ENCODE measurements at places on chromosomes 7 and 10. TPM values are rescaled to one million over a fixed set of nuclear protein-coding genes. Genes with fewer than 3 reads are reported as not detected.

DNA sequence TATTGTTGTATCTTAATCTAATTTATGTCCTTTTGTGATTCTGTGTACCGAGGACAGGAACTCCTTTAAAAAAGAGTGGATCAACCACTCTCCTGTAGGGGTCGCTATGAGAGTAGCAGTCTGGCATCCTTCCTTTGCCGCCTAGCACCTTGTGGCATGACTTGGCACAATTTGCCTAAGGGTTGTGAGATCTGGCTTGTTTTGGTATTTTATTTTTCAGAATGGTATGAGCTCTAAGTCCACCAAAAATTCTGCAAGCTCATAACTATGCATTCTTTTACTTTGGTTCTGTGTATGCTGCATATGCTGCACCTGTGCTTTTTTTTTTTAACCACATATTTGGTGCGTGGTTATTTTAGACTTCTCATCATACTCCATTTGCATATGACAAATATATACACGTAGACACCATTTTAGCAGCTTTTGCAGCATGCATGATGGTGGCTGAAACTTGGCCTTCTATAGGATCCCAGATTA, 112.8 kb downstream of the CDK14 start:
- no peak for DNase-seq

DNA sequence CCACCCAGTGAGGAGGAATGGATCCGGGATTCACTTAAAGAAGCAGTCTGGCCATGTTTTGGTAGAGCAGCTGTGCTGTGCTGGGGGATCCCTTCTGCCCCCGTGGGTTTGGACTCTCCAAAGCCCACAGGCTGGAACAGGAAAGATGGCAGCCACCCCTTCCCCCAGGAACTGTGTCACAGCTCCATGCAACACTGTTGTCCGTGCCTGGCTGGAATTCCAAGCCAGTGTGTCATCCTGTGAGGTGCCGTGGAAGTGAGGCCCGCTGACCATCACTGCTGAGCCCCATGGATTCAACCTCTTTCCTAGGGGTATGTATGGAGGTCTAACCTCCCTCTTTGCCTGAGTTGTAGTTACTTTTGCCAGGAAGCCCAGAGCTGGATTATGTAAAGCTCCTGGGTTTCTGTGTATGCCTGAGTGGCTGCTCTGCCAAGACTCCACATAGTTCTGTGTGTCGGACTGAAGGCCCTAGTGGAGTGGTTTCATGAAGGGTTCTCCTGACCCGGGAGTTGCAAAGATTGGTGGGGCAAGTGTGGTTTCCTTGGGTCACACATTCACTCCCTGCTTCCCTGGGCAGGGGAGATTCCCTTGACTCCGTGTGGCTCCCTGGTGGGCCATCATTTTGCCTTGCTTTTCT, 35.1 kb upstream of the PCGF5 start:
- DNase-seq = no peak

DNA sequence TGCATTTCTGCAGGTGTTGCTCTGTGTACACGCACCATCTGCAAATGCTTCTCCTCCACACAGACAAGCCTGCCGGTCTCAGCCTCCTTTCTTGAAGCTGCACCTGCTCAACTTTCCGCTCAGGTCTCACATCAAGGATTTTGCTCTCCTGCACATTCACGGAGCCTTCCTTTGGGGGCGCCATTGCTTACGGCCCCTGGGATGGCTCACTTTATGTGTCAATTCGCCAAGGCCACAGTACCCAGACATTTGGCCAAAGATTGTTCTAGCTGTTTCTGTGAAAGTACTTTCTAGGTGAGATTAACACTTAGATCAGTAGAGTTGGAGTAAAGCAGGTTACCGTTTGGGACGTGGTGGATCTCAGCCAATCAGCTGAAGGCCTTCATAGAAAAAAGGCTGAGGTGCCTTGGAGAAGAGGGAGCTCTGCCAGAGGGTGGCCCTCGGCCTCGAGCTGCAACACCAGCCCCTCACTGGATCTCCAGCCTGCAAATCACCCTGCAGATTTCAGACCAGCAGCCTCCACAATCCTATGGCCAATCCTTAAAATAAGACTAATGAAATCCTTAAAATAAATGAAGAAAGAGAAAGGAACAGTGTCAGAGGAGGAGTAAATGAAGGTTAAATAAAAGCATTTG, 39.9 kb upstream of the PPP2R2D start:
- DNase-seq = no peak

DLX5 gene
- polyA plus RNA-seq = 0.36 TPM

DNA sequence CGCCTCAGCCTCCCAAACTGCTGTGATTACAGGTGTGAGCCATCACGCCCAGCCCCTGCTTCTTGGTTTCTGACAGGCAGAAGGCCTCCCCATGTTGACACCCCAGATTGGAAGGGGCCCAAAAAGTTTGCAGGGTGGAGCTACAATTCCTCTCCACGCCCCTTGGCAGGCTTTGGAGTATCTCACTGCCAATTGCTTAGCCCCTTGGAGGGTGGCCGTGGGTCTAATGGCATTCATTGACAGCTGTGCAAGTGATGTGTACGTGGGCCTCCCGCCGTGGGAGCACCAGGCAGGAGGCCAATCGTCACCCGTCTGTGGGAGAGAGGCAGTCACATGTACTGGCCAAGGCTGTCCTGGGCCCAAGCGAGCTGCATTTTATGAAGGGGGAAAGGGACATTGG, 73.7 kb upstream of the PPIF start:
- no peak for DNase-seq

SRRM3 gene
- polyA plus RNA-seq = 2.3 TPM

DNA sequence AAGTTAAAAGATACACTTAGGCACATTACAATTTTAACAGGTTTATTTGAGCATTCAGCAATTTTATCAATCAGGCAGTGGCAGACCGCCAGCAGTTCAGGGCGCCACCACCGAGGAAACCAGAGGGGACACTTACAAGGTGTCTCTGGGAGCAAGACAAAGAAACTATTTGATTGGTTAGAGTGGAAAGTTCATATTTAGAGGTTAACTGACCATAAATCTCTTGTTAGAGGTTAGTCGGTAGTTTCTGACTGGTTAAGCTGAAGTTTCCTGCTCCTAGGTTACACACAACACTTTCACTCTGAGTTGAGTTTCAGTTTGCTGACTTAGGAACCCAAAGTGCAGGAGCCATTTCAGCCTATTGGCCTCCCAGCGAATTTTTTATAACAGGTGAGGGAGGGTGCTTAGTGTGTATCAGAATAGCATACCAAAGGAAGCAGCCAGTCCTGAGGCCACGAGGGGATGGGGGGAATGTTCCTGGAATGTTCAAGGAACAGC, 10.8 kb upstream of the PVRIG start:
- DNase-seq = no peak

- DNase-seq = no peak
Observed at GRCh38 chr10:115989621-115990020, 283.4 kb downstream of the GFRA1 start.

UBE2D1 gene
- 34.1 TPM for polyA plus RNA-seq

DNA sequence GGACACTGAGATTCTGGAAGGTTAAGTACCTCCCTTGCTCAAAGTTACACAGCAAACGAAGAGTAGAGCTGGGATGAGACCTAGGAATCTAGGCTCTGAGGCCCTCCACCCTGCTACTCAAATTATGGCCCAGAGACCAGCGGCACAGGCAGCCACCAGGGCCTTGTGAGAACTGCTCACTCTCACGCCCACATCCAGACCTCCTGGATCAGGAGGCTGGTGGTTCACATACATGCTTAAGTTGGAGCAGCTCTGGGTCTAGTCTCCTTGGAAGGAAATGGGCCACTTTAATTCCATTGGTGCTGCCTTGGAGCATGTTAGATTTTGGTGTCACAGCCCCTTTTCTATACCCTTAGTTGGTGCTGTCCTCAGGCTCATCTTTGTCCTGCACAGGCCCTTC, 41.9 kb downstream of the ADRA2A start:
- no peak for DNase-seq

DNA sequence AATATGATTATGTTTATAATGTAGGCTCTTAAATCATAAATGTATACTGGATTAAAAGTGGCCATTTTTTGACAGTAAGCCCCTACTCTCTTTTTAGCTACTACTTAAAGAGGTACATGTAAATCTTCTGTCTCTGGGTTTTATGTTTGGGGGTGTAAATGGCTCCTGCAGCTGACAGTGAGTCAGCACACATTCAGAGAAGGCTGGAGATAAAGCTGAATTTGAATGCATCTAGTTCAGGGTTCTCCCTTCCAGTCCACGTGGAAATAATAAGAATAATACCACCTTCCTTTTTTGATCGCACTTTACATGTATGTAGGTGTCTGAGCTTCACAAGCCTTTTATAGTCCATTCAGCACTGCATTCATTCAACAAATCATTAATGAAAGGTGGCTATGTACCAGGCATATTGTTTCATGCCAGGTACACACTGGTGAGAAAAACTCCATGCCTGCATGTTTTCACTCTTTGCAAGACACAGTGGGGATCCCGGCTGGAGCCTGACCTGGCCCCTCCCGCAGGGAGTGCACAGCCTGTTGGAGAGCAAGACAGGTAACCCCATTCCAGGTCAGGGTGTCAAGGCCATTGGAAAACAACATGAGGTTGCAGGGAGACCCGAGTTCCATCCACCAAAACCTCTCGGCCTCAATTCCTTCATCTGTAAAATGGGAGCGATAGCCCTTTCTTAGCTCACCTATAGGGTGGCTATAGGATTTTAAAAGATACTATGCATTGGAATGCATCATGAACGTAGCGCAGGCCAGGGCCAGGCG, 107.5 kb upstream of the ANLN start:
- DNase-seq = no peak

NRP1 gene
- polyA plus RNA-seq = 156 TPM

HOXA3 gene
- polyA plus RNA-seq = 42.4 TPM

PIP gene
- polyA plus RNA-seq = not detected

- DNase-seq = no peak
Observed at GRCh38 chr7:157674715-157675426, 338.1 kb downstream of the DNAJB6 start.

HYAL4 gene
- 0.08 TPM for polyA plus RNA-seq

- DNase-seq = no peak
Observed at GRCh38 chr7:100546926-100547800, 8.2 kb downstream of the AGFG2 start.

EPDR1 gene
- polyA plus RNA-seq = 17.4 TPM

- no peak for DNase-seq
Observed at GRCh38 chr10:71720288-71720687, 710 bp upstream of the C10orf105 start.

- DNase-seq = no peak
Observed at GRCh38 chr7:151869455-151869854, 7.5 kb downstream of the PRKAG2 start.

GRCh38 chr10:113357681-113358300, 195.1 kb upstream of the HABP2 start:
- DNase-seq = no peak

GIMAP5 gene
- 5.9 TPM for polyA plus RNA-seq

GRCh38 chr7:80002865-80003264, 131.8 kb upstream of the GNAI1 start:
- no peak for DNase-seq

- no peak for DNase-seq
Observed at GRCh38 chr10:102555781-102556328, 52.1 kb downstream of the SUFU start.

DNA sequence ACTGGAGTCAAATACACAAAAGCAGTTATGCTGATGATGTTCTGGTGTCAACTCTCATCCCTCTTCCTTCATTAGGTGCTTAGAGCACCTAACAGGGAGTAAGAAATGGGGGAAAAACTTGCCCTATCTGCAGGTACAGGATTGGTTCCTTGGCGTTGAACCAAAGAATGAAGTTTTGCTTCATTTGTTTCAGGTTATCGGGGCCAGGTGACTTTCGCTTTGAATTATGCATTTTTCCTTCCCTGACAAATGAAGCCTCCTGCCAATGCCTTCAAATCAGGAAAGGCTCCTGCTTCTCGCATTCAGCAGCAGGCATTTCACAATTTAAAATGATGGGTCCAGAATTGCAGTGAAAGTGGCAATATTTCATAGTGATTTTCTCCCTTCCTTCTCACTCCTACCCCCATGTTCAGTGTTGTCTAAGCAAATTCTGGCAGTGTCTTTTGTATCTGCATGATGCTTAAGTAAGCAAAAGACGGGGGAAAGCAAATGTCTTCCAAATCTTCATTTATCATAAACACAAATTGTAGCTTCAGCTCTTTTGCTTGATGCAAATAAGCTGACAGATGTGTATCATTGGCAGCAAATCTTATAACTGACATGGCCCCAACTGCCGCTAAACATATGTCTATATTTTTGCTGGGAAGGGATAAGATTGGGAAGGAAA, 29.4 kb downstream of the DNAJB9 start:
- no peak for DNase-seq

SRGN gene
- polyA plus RNA-seq = 20.1 TPM

TMEM213 gene
- polyA plus RNA-seq = 52.3 TPM

- DNase-seq = no peak
Observed at GRCh38 chr7:46009211-46009610, 88.1 kb upstream of the IGFBP3 start.

EGR2 gene
- polyA plus RNA-seq = 2.0 TPM

DNA sequence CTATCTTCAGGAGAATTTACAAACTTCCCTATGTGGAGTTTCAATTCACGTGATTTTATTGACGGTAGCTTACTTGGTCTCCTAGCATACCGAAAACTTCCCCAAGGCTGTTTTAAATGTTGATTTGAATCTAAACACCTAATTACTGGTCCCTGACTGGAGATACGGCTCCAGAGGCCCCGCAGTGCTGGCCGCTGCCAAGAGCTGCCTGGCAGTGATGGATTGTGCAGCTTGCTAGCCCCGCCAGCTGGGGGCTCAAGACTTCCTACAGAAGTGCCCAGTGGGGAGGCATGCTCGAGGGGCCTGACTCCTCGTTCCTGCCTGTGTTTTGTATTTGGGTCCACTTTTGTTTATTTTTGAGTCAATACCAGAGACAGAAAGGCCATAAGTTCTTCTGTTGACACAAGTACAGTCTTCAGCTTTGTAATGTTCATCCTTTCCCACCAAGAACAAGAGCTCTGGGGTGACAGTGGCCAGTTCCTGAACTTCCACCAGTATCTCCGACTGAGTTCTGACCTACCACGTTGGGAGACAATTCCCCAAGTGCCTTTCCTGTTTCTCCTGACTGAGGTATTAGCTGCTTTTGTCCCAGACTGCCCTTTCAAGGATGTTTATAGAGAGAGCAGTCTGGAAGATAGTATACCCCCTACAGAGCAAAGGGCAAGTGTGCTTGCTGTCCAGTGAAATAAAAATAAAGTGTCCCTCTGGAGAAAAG, 80.7 kb upstream of the CXCL12 start:
- no peak for DNase-seq

- no peak for DNase-seq
Observed at GRCh38 chr7:22781230-22781711, 41.4 kb downstream of the TOMM7 start.

DNA sequence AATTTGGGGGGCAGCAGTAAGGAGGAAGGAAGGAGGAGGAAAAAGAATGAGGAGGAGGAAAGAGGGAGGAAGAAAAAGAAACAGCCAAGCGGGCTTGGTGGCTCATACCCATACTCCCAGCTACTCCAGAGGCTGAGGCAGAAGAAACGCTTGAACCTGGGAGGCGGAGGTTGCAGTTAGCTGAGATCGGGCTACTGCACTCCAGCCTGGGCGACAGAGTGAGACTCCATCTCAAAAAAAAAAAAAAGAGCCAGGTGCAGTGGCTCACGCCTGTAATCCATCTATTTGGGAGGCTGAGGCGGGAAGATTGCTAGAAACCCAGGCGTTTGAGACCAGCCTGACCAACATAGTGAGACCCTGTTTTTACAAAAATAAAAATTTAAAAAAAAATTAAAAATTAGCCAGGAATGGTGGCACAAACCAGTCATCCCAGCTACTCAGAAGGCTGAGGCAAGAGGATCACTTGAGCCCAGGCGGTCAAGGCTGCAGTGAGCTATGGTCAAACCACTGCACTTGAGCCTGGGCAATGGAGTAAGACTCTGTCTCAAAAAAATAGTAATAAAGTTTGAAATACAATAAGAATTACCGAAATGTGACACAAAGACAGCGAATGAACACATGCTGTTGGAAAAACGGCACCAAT, 14.1 kb upstream of the CRCP start:
- DNase-seq = no peak
